Body of pancreas (tissue), 4 donors: ENCODE measurements at places on chromosomes 2 and 18. TPM values are rescaled to one million over a fixed set of nuclear protein-coding genes. Genes with fewer than 3 reads are reported as not detected.

GRCh38 chr2:240405133-240405532 lies 30.3 kb upstream of the GPC1 start:
- DNase-seq: no peak

DNA sequence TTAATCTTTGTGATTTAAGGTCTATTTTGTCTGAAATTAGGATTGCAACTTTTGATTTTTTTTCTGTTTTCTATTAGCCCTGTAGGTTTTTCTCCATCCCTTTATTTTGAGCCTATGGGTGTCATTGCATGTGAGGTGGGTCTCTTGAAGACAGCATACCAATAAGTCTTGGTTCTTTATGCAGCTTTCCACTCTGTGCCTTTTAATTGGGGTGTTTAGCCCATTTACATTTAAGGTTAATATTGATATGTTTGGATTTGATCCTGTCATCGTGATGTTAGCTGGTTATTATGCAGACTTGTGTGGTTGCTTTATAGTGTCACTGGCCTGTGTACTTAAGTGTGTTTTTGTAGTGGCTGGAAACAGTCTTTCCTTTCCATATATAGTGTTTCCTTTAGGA lies 17.7 kb downstream of the EHBP1 start:
- no peak for DNase-seq

- DNase-seq: no peak
Measured at GRCh38 chr2:197677056-197677455, 1.7 kb upstream of the RFTN2 start.

Gene RBM44
- total RNA-seq: 0.52 TPM

Gene PRKAG3
- not detected for total RNA-seq
